Vagina (tissue), 2 donors: ENCODE measurements at places on chromosomes 3 and 15.
A peak's percentile ranks its signal among the peaks of the same experiment; 100 is the strongest.

- DNase-seq, result no peak
Observed at GRCh38 chr3:153000325-153000724, 161.7 kb upstream of the RAP2B start.

DNA sequence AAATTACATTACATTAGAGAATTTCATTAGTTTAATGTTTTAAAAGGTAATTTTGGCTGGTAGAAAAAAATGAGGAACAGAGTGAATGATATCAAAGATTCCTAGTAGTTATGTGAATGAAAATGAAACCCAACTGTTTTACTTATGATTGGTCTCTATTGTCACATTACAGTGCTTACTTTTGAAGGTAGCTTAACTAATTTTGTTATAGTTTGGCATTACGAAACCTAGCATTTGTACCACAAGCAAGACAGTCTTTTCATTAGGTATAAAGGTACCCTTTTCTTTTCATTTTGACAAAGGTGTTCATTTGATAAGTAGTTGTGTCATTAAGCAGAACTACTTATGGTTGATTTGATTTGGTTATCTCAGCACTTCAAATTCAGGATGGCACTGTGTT is 6.9 kb downstream of the SELENOT start:
- DNase-seq, result no peak

DNA sequence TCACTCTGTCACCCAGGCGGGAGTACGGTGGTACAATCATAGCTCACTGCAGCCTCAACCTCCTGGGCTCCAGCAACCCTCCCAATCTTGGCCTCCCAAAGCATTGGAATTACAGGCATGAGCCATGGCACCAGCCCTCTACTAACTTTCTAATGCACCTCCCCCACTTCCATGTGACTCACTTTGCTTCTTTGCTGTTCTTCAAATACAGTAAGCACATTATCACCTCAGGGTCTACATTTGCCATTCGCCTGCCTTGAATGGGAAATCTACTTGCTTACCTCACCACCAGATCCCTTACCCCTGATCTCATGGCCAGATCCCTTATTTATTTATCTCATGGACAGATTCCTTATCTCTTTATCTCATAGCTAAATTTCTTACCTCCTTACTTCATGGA is 235.3 kb downstream of the KCNMB2 start:
- DNase-seq, result no peak

DNA sequence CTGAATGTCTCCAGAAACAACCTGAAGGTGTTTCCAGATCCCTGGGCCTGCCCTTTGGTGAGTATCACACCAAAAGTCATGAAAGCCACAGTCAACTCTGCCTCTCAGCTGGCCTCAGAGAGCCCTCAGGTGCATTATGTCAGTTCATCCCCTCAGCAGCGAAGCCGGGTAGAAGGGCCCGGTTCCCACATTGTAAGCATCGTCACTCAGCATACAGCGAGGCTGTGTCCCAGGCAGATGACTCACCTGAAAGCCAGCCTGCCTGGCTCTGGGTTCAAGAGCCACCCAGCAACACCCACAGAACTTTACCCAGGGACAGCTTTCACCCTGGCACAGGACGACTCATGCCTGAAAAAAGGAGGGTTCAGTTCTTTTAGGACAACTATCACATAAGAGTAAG is 91.6 kb downstream of the LRRK1 start:
- DNase-seq, result peak; percentile 43

DNA sequence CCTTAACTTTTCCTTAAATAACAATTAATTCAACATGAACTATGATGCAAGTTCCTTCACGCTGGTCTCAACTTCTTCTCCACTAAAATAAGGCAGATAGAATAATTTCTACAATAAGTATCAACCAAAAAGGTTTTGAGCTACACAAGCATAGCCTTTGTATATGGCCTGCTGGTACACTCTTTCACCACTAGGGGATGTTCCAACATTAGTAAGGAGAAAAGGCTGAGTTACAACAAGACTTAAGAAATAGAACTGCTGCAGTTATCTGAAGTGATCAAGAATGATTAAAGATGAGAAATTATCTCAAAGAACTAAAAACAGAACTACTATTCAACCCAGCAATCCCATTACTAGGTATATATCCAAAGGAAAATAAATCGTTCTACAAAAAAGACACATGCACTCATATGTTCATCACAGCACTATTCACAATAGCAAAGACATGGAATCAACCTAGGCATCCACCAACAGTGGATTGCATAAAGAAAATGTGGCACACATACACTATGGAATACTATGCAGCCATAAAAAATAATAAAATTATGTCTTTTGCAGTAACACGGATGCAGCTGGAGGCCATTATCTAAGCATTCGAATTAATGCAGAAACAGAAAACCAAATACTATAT is 14.4 kb downstream of the ATP13A3 start:
- no peak for DNase-seq

- no peak for DNase-seq
Observed at GRCh38 chr3:45545476-45545875, 49.1 kb upstream of the LIMD1 start.

- no peak for DNase-seq
Observed at GRCh38 chr15:71730277-71731144, 79.8 kb upstream of the NR2E3 start.

- no peak for DNase-seq
Observed at GRCh38 chr15:83115410-83115809, 8.0 kb downstream of the TM6SF1 start.
